Nephron progenitor cell (in vitro differentiated cells): ENCODE measurements at places on chromosomes 13 and 19.
A peak's percentile ranks its signal among the peaks of the same experiment; 100 is the strongest.

DNA sequence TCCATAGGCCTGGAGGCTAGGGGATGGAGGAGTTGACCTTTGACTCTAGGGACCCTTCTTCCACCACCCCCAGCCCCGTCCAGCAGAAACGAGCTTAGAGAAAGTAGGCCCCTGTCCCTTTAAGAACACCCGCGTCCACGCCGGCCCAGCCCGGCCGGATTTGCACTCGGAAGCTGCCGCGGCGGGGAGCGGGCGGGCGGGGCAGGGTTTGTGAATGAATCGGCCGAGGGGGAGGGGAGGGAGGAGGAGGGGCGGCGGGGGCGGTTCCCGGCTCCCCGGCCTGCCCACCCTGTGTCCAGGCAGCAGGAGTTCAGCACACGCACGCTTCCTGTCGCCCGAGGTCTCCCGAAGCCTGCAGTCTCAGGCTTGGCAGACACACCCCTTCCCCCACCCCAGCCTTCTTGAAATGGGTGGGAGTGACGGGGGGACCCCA, 1.5 kb downstream of the UNC13A start:
- DNase-seq: peak; percentile 41

DNA sequence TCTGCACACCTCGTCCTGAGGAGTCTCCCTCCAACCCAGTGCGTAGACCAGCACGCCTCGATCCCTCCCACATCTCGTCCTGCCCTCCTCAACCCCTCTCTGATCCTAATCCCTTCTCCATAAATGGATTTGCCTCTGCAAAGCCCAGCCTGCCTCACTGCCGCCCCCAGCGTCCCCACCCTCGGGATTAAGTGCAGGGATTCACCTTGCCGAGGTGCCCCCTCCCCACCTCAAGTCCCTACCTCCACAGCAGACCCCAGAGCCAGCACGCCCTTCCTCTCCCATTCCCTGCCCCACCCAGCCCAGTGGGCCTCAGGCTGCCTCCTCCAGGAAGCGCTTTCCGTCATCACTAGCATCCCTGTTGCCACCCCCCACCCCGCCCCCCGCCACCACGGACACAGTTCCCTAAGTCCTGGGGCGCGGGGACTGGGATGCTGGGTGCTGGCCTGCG, 4.0 kb downstream of the KLF16 start:
- no peak for DNase-seq

GRCh38 chr13:87953381-87953780, 282.2 kb downstream of the SLITRK5 start:
- DNase-seq: no peak

DNA sequence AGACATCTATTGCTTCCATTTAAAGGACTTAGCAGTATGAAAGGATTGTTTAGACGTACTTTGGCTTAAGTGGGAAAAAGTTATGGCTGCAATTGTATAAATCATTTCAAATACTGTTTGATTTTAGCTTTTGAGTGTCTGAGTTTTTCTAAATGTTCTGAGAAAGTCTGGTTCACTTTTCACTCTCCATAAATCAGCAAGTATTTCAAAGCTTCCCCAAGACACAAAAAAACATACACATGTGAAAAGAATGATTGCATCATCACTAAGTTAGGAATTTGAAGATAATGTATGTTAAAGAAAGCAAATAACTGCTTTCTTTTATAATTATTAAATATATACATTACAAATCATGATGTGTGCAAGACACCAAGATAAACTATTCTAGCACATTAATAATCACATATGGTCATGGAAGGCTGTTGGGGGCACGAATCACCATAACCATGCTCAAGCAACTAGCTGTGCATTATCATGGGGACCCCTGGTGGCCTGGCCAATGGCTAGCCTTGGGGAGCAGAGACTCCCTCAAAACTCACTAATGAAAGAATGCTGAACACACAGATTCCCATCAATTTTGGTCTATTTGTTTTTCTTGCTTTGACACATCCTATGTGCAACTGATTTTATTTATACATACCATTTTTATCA, 111.1 kb downstream of the MIPEP start:
- no peak for DNase-seq

DNA sequence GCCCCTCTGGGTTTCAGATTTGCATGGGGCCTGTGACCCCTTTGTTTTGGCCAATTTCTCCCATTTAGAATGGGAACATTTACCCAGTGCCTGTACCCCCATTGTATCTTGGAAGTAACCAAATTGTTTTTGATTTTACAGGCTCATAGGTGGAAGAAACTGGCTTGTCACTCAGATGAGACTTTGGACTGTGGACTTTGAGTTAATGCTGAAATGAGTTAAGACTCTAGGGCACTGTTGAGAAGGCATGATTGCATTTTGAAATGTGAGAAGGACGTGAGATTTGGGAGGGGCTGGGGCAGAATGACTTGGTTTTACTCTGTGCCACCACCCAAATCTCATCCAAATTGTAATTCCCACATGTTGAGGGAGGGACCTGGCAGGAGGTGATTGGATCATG, 258.8 kb downstream of the NHLRC3 start:
- DNase-seq: no peak

GRCh38 chr13:63691474-63691873, 2275.8 kb upstream of the PCDH20 start:
- no peak for DNase-seq

DNA sequence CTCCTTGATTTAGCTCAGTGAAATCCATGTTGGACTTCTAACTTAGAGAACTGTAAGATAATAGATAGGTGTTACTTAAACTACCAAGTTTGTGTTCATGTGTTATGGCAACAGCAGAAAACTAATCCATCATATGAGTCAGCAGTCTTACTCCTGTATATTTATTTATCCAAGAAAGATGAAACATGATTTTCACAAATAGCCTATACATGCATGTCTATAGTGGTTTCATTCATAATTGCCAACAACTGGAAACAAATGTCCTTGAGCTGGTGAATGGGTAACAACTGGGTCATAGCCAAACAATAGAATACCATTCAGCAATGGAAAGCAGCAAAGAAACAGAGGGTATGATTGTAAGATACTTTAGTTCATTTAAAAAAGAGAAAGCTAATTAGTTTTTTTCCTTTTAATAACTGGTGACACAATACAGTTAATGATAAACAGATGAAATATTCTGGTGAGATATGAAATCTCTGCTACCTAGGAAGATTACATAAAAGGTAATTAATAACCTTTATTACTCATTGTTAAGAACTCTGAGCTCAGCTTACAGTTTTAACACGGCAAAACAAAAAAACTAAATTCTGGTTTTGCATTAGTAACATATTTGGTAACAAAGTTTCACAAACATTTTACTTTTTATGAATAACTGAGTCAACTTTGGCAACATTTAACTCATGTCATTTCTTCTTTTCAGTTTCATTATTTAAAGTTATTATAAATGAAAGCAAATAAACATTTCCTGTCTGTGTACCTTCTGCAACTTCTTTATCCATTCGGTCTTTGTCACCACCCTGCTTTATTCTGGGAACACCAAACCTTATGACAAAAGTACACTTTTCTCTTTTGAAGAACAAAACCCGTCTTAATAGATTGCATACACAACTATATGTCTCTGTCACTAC, 181.3 kb downstream of the LIG4 start:
- no peak for DNase-seq

DNA sequence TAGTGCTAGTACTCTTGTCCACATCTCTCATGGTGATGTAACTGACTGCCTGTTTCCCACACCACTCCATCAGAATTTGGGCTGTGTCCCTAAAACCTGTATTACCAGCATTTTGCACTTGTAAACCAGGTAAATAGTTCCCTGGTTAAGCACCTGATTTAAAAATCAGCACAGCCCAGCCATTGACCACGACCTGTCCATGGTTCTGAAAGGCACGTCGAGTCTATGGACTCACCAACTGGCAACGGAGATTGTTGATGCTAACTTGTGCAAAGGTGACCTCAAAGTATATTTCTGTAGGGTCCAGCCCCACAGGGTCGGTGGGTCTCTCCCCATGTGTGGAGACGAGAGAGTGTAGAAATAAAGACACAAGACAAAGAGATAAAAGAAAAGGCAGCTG, 46.7 kb upstream of the ZNF835 start:
- DNase-seq: no peak

GRCh38 chr13:105956921-105957320, 578.5 kb downstream of the EFNB2 start:
- no peak for DNase-seq

GRCh38 chr13:28499609-28500008, 4.7 kb upstream of the FLT1 start:
- DNase-seq: no peak

GRCh38 chr13:106471957-106472543, 63.4 kb downstream of the EFNB2 start:
- no peak for DNase-seq

GRCh38 chr19:43519436-43520088, 7.4 kb downstream of the ETHE1 start:
- DNase-seq: peak; percentile 89

- DNase-seq: no peak
Measured at GRCh38 chr19:3404324-3405260, 38.2 kb downstream of the NFIC start.

GRCh38 chr13:113540523-113540922, 44.0 kb upstream of the TFDP1 start:
- DNase-seq: no peak

GRCh38 chr19:45250216-45250831, 747 bp upstream of the MARK4 start:
- DNase-seq: peak; percentile 25

DNA sequence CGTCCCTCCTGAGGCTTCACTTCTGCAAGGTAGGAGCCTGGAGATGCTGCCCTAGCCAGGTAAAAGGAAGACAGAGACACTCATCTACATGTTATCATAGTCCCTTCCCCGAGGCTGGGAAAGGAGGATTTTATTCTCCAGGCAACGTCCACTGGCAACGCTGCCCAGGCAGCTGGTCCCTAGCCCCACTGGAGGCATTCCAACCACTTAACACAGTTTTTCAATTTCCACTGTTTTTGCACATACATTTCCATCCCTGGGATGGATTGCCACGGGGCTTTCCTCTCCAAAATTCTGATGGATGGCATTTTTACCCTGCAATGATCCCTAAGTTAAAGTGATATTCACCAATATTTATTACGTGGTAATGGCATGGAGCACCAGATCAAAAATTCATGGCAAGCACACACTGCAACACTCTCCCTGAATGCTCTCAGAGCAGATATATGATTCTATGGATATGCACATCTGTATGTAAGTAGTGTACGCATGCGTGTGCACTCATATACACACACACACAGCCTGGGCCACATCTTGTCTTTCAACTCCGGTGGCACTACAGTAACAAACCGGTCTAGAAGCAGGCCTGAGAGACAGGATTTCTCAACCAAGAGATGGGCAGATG, 322.3 kb upstream of the TSHZ3 start:
- DNase-seq: no peak

DNA sequence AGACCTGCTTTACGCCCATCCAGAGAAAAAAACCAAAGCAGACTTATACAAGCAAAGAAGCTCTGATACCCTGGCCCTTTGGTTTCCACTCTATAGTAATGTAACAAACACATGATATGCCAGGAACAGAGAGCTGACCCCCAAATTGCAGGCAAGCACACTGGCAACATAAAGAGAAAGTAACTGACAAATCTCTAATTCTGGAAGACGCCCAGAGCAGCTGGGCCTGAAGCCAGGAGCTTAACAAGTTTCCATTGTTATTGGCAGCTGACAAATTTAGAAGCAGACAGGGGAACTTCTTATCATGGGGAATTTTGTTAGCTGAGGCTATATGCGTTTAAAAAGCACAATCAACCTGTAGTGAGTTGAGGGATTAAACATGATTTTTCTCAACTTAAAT, 158.0 kb downstream of the DLEU7 start:
- DNase-seq: no peak

DNA sequence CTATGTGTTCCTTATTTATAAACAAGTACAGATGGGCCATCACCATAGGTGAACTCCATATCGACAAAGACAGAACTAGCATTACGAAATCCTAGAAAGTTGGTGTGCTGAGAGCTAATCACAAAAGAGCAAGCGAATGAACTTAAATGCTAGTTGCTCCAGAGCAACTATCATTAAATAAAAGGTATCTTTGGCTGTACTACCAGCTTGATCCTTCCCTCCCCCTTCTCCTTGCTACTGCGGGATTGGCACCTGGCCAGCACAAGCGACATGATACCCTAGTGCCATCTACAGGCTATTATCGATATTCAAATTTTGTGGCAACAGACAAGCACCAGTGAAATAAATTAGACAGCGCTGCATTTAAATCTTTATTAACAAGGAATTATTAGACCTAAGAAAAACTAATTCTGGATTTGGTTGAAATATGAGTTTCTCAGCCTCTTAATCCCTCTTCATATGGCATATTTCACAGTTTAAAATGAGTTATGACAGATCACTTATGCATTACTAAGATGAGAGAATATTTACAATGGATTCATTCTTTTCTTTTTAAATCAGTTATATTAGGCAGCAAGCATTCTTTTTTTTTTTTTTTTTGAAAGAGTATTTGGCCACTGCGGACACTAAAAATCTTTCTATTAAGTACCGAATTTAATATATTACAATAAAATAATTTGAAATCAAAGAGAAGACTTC, 5.8 kb downstream of the PCDH9 start:
- peak; percentile 62 for DNase-seq

DNA sequence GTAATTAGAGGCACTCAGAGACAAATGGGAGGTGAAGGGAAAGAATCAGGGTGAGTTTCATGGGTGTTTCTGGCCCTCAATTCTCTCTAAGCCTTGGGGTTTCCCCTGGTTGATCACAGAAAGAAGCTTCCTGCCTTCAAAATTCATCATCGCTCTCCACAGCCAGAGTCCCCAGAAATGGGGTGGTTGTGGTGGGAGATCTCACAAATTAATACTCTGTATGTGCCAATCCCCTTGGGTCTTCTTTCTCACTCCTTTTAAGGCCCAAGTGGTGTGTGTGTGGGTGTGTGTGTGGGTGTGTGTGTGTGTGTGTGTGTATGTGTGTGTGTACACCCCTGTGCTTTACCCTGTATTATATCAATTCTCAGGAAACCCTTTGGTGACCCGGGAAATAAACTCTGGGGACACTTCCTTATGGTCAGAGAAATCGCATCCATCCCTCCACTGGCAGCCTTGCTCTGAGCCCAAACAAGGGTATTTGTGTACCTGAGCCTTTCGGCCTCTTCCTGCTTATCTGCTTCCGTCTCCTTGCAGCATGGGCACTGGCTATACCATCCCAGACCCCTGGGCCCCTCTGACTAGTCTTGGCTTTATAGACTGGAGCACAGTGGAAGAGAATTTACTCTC, 2.8 kb upstream of the FCGBP start:
- no peak for DNase-seq

- no peak for DNase-seq
Measured at GRCh38 chr19:17953869-17954268, 13.0 kb upstream of the KCNN1 start.

GRCh38 chr13:95248953-95249352, 52.3 kb downstream of the ABCC4 start:
- no peak for DNase-seq

GRCh38 chr19:11496391-11497163, 9.1 kb downstream of the ZNF653 start:
- DNase-seq: peak; percentile 77

GRCh38 chr19:4186087-4186993, 3.9 kb downstream of the ANKRD24 start:
- DNase-seq: peak; percentile 94

- DNase-seq: no peak
Measured at GRCh38 chr13:42266473-42266872, 5.5 kb upstream of the AKAP11 start.
